ENCODE measurements at places on chromosomes 12 and 14.

DNA sequence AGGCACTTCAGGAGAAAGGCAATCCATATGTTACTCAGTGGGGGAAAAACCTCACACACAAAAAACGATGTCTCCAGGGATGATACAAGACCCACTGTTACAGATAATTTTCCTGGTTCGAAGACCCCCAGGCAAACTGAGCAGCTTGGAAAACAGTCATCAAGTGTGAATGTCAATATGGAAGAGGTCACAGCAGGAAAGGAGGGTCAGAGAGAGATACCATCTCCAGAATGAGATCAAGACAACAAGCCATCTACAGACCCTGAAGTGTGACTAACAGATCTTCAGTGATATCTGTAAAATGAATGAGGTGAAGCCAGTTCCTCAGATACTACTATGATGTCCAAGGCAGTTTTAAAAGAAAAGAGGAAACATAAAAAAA lies 28.6 kb downstream of the GNS start:
- DNase-seq = no peak

DNA sequence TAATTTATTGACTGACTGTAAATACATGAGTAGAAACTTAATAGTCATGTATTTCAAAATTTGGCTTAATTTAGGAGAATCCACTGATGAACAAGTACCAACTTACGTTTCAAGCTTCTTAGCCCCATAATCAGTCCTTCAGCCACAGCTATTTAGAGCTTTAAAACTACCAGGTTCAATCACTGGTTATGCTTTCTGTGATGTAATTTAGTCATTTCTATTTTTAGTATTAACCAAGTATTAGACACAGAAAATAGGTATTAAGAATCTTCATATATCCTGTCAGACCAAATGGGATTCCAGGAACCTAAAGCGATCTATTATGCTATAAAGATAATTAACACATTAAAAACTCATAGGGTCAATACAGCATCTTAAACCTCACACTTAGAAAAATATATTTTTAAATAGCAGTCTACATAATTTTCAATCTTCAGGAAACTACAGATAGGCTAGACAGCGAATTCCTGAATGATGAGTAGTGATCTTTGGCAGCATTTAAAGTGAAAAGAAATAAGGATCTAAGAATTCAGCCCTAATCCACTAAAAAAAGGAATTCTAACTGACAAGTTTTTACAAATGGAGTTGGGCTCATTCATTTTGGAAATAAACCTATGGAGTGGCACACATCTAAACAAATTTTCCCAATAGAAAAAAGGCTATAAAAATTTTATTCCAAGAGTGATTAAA lies 51.5 kb downstream of the ZC3H14 start:
- no peak for DNase-seq

DNA sequence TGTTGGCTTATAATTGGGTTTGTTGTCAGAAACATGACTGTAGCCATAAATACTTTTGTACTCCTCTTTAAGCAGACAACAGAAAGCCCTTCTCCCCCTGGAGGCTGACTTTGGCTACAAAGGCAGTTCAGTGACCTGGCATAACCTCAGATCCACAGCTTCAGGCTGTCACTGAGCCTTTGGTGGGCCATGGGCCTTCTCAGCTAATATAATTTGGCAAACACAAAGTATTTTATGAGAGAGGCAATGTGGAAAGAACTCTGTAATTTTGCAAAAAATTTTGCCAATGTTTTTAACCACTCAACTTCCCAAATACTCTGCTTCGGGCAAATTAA lies 15.5 kb upstream of the MGP start:
- DNase-seq = no peak

DNA sequence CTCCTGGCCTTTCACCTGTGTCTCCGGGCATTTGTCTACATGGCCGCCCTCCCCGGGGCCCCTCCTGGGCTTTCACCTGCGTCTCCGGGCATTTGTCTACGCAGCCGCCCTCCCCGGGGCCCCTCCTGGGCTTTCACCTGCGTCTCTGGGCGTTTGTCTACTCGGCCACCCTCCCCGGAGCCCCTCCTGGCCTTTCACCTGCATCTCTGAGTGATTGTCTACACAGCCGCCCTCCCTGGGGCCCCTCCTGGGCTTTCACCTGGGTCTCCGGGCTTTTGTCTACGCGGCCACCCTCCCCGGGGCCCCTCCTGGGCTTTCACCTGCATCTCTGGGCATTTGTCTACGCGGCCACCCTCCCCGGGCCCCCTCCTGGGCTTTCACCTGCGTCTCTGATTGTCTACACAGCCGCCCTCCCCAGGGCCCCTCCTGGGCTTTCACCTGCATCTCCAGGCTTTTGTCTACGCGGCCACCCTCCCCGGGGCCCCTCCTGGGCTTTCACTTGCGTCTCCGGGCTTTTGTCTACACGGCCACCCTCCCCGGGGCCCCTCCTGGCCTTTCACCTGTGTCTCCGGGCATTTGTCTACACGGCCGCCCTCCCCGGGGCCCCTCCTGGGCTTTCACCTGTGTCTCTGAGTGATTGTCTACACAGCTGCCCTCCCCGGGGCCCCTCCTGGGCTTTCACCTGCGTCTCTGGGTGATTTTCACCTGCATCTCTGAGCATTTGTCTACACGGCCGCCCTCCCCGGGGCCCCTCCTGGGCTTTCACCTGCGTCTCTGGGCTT lies 68.0 kb upstream of the GALNT9 start:
- no peak for DNase-seq

DNA sequence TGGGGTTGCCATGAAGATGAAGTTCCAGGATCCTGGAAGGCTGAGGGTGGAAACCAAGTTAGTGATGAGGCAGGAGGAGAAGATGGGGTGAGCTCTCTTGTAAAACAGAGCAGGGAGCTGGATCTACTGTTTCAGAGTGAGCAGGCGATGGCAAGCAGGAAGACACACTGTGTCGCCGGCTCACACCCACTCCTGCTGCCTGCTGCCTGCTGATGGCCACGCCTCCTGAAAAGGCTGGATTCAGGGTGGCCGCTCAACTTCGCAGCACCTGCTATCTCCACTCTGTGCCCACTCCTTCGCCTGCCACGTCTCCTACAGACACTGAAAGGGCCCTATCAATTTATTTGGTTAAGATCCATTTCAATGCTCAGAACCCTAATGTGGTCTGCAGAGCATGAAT lies 96.1 kb downstream of the RBM19 start:
- no peak for DNase-seq

DNA sequence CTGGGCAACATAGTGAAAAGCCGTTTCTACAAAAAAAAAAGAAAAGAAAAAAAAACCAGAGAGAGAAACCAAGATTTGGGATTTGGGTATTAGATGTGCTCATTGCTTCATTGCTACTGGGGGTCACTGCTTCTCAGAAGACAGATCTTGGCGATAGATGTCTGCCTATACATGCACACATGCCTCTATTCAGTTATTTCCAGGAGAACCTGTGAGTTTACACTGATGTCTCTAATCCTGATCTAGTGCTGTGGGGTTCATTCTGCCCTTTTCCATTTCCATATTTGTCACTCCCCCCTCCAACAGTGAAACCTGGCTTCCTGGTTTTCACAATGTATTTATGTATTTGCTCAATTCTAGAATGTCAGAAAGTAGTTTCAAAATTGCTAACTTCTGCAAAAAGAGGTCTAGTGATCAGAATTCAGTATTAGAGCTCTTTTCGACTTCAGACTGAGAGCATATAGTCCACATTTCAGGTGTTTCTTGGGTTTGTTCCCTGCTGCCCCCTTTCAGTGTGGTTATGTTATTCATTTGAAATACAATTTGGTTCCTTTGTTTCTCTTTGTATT lies 111.0 kb downstream of the SLC25A47 start:
- no peak for DNase-seq

GRCh38 chr12:10614056-10614370 lies 604 bp upstream of the MAGOHB start:
- no peak for DNase-seq
